ENCODE measurements at places on chromosomes 6 and 20. TPM values are rescaled to one million over a fixed set of nuclear protein-coding genes. Genes with fewer than 3 reads are reported as not detected.

DNA sequence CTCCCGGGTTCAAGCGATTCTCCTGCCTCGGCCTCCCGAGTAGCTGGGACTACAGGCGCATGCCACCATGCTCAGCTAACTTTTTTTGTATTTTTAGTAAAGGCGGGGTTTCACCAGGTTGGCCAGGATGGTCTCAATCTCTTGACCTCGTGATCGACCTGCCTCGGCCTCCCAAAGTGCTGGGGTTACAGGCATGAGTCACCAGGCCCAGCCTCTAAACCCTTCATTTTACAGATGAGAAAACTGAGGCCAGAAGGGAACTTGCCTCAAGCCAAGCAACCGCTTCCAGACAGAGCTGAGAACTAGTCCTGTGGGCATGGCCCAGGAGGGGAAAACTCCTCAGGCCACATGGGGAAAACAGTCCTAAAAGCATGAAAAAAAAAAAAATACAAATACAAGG, 47.1 kb downstream of the ZMYND8 start:
- H3K36me3 ChIP-seq, result peaks cover 2% of the 10 kb centered on the region
- H3K4me1 ChIP-seq, result peaks cover 2% of the 10 kb centered on the region
- no peak for DNase-seq
- no peaks in the 10 kb centered on the region for H3K27me3 ChIP-seq

DNA sequence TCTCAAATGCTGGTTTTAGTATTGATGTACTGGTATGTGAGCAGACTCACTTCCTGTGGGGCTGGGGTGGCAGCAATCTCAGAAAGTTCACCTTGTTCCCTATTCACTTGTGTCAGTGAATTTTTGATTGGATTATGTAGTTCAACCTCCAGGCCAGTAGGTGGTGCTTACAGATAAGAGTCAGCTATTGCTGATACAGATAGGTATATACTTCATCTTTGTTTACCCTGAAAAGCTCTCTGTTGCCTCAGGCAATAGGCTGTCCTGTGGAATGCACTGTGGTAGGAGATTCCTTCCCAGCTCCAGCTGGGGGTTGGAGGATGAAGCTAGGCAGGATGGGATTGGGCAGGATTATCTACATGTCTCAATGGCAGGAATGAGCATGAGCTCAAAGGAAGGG, 851.2 kb upstream of the EYS start:
- H3K4me3 ChIP-seq, result no peak overlapping the region
- H3K36me3 ChIP-seq, result no peaks in the 10 kb centered on the region
- no peaks in the 10 kb centered on the region for H3K27me3 ChIP-seq
- no peak overlapping the region for H3K27ac ChIP-seq

DNA sequence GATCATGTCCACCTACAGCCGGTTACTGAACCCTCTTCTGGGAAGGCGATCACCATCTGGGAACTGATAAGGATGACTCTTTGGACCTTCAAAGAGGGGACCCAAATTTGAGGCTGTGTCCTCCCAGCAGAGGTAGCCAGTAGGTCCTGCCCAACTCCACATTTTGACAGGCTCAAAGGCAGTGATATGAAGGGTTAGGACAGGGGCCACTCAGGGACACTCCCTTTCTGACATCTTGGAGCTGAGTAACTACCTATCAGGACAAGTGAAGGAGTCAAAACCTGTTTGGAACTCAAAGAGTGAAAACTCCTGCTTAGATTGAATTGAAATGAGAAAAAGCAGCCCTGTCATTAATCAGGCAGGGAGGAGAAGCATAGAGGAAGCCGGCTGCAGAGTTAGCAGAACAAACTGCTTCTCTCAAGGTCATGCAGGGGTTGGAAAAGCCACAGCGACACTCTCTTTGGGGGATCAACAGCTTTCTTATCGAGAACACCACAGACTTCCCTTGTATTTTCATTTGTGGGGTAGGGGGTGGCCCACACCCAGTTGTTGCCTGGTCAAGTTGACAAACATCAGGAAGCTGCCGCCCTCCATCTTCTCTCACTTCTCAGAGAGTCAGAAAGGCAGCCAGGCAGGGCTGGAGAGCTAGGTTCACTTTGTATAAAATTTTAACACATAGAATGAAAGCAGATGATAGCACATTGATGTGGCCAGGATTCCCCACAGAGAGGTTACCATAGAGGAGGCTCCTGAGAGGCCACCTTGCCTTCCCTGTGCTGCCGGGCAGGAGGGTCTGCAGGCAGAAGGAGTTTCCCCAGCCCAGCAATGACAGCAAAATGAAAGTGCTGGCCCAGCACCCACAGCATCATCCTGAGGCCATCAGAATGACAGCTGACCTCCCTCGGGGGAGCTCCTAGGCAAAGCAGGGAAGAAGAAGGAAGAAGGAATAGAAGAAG, 47.6 kb downstream of the AGPAT4 start:
- no peaks in the 10 kb centered on the region for H3K4me1 ChIP-seq
- H3K27ac ChIP-seq, result no peak overlapping the region
- no peaks in the 10 kb centered on the region for H3K36me3 ChIP-seq
- no peak for DNase-seq

NKX2-4 gene
- total RNA-seq, result not detected

TRAPPC3L gene
- total RNA-seq, result under 0.01 TPM

All from fibroblast of lung (primary cell).